Right ventricle myocardium inferior (tissue), 1 donor: ENCODE measurements at places on chromosomes 16 and 17. TPM values are rescaled to one million over a fixed set of nuclear protein-coding genes. Genes with fewer than 3 reads are reported as not detected.

DNA sequence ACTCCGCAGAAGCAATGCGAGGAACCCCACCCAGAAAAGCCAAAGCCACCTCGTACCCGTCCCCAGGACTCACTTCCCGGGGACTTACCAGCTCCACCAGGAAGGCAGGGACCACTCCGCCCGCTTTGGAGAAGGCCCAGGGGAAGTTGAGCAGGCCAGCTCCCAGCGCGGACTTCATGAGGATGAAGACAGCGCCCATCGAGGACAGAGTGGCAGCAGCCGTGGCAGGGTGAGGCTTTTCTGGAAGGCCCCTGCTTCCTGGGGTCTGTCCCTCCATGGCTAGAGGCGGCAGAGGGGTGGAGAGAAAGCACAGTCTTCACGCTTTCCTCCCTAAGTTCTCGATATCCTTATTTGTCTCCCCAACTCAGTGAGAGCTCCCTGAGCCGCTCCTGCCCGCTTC lies 714 bp downstream of the SLC38A8 start:
- DNase-seq = peak; percentile 45

- peak; percentile 87 for DNase-seq
These were observed 154.0 kb downstream of the ZNF423 start for GRCh38 chr16:49701789-49702494.

GP1BA gene
- not detected for total RNA-seq

- DNase-seq = no peak
These were observed 54.9 kb downstream of the GNAO1 start for GRCh38 chr16:56246051-56246817.

DNA sequence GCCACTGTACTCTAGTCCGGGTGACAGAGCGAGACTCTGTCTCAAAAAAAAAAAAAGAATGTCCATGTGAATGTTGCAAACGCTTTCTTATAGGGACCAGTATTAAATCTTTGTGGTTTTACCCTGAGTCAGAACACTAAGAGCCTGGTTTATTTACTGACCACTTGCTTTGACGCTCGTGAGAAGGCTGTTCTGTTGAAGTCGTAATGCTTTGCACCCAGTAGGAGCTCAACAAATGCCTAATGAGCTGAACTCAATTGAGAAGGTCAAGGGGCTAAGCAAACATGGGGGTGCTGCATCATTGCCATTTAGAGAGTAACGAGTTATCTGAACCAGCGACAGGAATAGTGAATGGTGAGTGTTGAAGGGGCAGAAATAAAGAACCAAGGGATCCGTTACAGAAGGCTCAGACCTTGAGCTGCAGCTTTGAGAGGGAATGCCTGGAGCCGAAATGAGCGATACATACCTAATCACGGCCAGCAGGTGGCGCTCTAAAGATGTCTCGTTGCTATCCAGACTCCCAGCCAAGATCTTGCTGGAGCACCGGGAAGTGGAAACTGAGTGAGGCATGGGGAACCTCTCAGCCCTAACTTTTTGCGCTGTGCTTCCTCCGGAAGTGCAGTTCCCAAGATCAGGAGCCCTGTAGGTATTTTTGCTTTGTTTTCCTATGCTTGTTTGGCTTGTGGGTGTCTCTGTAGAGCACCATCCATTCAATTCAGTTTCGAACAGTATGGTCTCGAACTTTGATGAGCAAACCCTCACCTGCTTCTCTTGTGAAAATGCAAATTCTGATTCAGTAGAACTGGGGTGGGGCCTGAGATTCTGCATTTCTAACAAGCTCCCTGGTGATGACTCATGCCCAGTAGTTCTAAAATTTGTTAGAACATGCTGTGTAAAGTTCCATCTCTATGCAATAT lies 12.6 kb upstream of the RNF222 start:
- peak; percentile 89 for DNase-seq

DNA sequence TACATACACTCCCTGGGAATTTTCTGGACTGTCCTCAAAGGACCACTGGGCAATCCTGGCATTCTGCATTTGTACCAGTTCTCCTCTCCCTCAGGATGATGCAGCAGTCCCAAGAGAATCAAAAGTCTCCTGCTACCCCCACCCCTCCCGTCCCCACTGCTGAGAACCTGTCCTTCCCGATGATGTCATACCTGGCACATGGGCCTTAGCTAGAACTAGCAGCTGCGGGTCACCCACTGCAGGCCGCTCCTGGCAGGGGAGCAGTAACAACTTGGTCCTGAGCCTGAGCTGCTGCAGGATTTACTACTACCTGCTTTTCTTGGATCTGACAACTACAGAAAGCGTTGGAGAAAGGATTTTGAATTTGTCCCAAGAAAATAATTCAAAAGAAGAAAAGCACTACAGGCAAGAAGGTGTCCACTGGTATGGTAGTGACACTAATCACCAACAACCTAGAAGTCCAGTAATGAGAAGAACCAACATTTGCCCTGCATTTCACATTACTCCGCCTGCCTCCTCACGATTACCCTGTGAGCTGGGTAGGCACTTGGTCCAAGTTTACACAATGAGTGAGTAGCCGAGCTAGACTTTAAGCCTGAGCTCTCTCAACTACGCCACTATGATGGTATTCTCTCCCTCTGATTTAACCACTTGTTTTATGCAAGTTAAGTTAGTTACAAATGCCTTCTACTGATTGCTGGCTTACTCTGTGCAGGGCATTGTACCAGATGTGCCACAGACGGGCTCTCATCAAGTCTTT lies 55.3 kb upstream of the ETV4 start:
- DNase-seq = no peak

DNA sequence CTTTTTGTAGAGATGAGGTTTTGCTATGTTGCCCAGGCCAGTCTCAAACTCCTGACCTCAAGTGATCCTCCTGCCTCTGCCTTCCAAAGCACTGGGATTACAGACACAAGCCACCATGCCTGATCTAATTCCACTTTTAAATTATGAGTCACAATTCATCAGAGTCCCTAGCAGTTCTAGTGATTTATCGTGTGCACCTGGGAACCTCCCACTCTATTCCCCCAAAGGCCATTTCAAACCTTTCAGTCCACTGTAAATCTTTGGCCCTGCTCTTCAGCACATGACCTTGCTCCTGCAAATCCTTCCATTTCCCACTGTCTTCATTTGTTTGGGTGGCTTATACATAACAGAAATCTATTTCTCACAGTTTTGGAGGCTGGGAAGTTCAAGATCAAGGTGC lies 73.0 kb downstream of the HS3ST2 start:
- no peak for DNase-seq

TP53TG3F gene
- total RNA-seq = not detected

HSD17B2 gene
- total RNA-seq = not detected

DNA sequence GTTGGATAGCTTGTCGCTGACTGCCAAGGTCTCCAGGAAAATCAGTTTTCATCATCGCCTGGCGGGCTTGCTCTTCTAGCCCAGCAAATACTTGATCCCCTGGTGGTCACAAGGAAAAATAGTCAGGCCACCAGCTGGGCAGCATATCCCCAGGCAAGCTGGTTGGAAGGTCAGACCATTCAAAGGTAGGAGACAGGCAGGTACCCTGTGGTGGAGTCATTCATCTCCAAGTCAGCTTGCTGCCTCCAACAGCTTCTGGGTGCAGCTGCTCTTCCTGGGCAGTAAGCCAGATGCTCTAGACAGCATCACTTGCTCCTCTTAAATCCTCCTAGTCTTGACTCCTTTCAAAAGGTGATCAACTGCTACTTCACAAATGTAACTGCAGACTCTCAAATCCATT lies 16.0 kb downstream of the ZNF821 start:
- no peak for DNase-seq

YBX2 gene
- total RNA-seq = 0.81 TPM

- no peak for DNase-seq
These were observed 184.2 kb downstream of the COPRS start for GRCh38 chr17:31674717-31675349.

CTRB2 gene
- not detected for total RNA-seq

DNA sequence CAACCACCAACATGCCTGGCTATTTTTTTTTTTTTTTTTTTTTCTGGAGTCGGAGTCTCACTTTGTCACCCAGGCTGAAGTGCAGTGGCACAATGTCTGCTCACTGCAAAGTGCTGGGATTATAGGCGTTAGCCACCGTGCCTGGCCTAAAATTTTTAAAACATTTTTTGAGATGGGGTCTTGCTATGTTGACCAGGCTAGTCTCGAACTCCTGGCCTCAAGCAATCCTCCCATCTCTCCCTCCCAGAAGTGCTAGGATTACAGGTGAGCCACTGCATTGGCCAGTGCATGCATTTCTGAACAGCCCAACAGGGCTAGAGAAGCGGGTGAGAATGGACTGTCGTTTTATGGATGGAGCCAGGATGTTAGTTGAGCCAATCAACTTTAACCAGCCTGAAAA lies 72.4 kb downstream of the ERCC4 start:
- DNase-seq = no peak

ABCA5 gene
- 19.3 TPM for total RNA-seq
